Caco-2 (cell line): ENCODE measurements at places on chromosomes 1 and 21. TPM values are rescaled to one million over a fixed set of nuclear protein-coding genes. Genes with fewer than 3 reads are reported as not detected.

RGSL1 gene
- total RNA-seq, result not detected in 2 replicates

NLRP3 gene
- not detected in 2 replicates for total RNA-seq

DNA sequence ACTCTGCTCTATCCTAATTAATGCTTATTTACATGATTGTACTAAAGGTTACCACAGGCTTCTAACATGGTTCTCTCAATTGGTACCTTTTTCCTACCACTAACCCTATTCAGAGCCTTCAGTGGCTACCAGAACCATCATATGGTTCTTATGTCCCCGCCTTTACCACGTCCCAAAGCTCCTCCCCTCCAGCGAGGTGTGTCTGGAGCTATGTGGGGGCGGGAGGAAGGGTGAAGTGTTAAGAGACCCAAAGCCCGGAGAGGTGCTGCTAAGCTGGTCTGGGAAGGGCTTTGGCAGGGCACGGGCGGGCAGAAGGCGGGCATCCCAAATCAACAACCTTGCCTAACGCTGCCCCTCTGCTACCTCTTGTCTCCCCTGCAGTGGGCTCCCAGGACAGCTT lies 10.0 kb downstream of the SPATA46 start:
- no peak for DNase-seq
- no peak overlapping the region for H3K4me3 ChIP-seq
- no peaks in the 10 kb centered on the region for H3K27me3 ChIP-seq
- H3K36me3 ChIP-seq, result no peaks in the 10 kb centered on the region; the same call in 1 of the 2 replicates
- no peak overlapping the region for H3K27ac ChIP-seq

CELF3 gene
- total RNA-seq, result 0.27 and 1.1 TPM in 2 replicates

- no peak overlapping the region for H3K27ac ChIP-seq
- no peaks in the 10 kb centered on the region for H3K36me3 ChIP-seq
- H3K4me1 ChIP-seq, result no peaks in the 10 kb centered on the region
- DNase-seq, result no peak
Measured at GRCh38 chr21:14957836-14958235, 107.0 kb downstream of the NRIP1 start.

DNA sequence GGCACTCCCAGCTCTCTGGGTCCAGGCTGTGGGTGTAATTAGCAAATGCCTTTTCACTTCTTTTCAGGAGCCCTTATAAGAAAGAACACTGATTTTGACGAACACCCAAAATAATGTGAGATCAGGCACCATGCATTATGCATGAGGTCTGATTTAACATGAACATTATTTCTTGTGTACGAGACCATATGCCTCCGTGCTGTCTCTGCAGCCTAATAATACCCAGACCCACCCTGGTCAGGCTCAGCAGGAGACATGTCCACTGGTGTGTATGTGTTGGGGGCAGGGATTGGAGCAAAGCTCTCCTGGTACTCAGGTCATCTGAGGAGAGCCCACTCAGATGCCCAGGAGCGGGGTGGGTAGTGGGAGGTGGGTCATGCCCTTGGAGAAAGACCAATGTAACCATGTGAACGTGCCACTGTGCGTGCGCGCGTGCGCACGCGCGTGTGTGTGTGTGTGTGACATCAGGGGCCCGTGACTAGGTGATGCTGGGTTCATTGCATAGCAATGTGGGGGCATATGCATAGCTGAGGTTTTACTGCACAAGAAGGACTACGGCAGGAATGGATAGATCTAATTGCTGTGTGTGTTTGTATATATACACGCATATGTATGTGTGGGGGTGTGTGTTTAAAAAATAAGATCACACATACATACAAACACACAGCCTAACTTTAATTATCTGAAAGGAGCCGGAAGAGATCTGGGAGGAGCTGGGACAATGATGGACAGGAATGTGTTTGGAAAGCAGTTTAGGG lies 7.1 kb downstream of the POU3F1 start:
- H3K27me3 ChIP-seq, result no peaks in the 10 kb centered on the region
- H3K4me3 ChIP-seq, result no peak overlapping the region
- no peak for DNase-seq
- no peaks in the 10 kb centered on the region for H3K4me1 ChIP-seq
